ENCODE measurements at places on chromosomes 3 and 15. TPM values are rescaled to one million over a fixed set of nuclear protein-coding genes. Genes with fewer than 3 reads are reported as not detected.

IL17RB gene
- not detected for total RNA-seq

GP9 gene
- total RNA-seq, result not detected

TM2D3 gene
- total RNA-seq, result 33.3 TPM

ZNF654 gene
- total RNA-seq, result 15.0 TPM

SATB1 gene
- 8.7 TPM for total RNA-seq

C3orf85 gene
- not detected for total RNA-seq

MUSTN1 gene
- not detected for total RNA-seq

EBLN2 gene
- 7.5 TPM for total RNA-seq

CADM2 gene
- 0.29 TPM for total RNA-seq

FSIP1 gene
- 0.98 TPM for total RNA-seq
